Right forelimb (tissue), 1 donor: ENCODE measurements at places on chromosomes 5 and 9.
A peak's percentile ranks its signal among the peaks of the same experiment; 100 is the strongest.

- DNase-seq: no peak
Measured at GRCh38 chr9:94079236-94079635, 5.0 kb upstream of the PTPDC1 start.

DNA sequence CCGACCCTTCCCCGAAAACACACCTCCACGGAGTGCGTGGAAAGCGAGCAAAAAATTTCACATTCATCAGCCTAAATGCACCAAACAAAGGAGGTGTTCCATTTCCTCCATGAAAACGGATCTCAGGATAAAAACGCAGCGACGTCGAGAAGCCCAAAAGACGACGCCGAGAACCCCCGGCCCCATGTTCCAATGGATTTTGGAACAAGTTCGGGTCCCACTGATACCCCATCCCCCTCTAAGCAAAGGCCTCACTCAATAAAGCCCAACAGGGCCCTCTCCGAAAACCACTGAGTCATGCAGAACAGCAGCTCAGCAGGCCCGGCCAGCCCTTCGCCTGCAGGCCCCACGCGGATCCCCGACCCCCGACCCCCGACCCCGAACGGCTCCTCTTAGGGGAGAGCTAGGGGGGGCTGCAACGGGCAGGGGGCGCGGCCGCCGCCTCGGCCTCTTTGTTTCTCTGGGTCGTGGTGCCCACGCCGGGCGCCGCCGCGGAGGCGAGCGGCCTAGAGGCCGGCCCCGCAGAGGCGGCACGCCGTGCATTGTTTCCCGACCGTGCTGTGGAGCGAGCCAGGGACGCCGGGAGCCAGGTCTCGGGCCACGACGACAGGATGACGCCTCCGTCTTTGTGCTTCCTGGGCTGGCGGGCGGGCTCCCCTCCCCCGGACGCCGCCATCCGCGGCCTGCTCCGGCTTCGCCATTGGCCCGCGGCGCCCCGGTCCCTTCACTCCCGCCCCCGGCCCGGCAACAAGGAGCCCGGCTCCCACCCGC is 915 bp downstream of the ZFAND5 start:
- DNase-seq: peak; percentile 81

- DNase-seq: no peak
Measured at GRCh38 chr9:17630531-17630949, 51.7 kb downstream of the SH3GL2 start.

GRCh38 chr9:132823370-132824145 is 54.5 kb downstream of the AK8 start:
- no peak for DNase-seq

DNA sequence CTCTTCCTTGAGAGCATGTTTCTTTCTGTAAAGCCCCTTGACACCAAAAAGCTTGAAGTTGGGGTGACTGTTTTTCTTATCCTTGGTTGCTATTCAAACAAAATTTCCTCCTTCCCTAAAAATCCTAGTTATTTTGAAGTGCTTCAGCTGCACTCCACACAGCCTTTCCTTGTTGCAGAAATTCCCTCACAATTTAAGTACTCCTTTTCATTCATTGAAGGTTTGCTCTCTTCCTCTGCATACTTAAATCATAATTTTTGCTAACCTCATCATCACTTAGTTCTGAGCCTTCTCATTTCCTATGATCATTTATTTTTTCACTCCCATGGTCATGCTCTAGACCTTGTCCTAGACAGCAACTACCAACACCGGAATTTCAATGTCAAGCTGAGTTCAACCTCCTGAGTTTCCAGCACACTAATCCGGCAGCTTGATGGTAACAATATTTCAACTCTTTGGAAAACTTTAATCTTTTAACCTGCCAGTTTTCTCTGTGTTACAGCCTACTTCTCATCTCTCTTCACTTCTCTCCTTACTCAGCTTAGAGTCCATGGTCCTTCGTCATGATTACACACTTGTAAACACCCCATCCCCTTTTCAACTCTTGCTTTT is 78.7 kb upstream of the ACTBL2 start:
- DNase-seq: no peak

DNA sequence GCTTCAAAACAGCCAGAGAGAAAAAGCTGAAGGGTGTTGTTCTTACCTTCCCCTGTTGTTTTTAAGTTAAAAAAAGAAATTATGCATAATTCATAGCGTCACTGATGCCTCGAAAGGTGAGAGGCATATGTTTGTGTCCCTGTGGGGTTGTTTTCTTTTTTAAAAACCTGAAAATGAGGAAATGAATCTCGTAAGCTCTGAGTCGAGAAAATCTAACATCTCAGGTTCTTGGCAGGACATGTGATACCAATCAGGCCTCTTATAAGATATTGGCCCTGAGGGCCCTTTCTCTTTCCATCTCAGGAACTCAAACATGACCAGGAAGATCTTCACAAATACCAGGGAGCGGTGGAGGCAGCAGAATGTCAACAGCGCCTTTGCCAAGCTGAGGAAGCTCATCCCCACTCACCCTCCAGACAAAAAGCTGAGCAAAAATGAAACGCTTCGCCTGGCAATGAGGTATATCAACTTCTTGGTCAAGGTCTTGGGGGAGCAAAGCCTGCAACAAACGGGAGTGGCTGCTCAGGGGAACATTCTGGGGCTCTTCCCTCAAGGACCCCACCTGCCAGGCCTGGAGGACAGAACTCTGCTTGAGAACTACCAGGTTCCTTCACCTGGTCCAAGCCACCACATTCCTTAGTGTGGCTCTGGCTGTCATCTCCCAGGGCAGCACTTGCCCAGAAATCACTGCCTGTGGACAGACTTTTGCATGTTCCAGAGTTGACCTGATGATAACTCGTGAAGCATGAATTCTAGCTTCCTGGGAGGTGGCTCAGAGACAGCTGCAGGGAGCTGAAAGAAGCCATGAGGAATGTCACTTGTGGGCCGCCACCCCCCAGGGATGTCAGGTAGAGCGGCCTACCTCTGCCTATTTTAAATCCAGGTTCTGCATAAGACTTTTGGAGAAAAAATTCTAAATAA is at the start of gene TAL2:
Gene TAL2 (plus strand): TSS at position 274 of the 921 bp plus-strand sequence. CDS start 40 bp downstream, at position 314.
- no peak for DNase-seq

DNA sequence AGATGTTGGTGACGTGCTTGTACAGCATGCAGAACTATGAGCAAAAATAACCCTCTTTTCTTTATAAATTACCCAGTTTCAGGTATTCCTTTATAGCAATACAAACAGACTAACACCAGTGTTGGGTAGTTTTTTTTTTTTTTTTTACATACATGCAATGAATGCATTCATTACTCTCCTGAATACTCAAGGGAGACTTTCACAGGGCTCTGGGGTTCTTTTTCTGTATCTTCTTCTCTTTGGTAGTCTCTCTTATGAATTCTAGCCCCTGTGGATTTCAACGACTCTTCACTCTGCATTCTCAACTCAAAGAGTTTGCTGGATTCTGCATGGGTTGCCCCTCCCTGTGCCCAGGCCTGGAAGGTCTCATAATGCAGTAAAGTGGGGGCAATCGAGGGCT is 27.8 kb downstream of the PTTG1 start:
- DNase-seq: no peak

DNA sequence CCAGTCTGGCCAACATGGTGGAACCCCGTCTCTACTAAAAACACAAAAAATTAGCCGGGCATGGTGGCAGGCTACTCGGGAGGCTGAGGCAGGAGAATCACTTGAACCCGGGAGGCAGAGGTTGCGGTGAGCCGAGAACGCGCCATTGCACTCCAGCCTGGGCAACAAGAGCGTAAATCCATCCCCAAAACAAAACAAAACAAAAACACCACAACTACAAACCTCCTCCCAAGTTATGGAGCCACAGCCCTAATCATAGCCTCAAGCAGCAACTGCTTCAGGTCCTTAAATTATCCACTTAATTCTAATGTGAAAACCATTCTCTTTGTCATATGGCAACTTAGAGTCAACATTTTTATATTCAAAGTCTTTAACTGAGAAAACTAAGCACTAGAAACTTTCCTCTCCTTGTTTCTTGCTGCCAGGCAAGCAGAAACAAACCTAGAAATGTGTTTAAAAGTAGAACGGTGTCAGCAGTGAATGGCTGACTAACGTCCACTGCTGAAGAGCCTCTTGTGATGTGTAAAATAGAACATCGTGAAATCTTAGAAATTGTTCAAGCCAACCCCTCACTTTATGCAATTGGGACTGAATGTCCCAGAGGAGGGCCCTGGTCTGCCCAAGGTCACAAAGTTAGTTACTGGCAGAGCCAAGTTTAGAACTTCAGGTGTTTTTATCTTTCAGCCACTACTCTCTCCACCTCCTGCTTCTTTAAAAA is 5.7 kb downstream of the TMEM245 start:
- no peak for DNase-seq
